ENCODE measurements at places on chromosomes 1 and 21.

- DNase-seq: no peak
These were observed 295.7 kb downstream of the SETD4 start for GRCh38 chr21:35764586-35764985.

GRCh38 chr1:57112148-57112547, 146.3 kb upstream of the C8B start:
- no peak for DNase-seq

DNA sequence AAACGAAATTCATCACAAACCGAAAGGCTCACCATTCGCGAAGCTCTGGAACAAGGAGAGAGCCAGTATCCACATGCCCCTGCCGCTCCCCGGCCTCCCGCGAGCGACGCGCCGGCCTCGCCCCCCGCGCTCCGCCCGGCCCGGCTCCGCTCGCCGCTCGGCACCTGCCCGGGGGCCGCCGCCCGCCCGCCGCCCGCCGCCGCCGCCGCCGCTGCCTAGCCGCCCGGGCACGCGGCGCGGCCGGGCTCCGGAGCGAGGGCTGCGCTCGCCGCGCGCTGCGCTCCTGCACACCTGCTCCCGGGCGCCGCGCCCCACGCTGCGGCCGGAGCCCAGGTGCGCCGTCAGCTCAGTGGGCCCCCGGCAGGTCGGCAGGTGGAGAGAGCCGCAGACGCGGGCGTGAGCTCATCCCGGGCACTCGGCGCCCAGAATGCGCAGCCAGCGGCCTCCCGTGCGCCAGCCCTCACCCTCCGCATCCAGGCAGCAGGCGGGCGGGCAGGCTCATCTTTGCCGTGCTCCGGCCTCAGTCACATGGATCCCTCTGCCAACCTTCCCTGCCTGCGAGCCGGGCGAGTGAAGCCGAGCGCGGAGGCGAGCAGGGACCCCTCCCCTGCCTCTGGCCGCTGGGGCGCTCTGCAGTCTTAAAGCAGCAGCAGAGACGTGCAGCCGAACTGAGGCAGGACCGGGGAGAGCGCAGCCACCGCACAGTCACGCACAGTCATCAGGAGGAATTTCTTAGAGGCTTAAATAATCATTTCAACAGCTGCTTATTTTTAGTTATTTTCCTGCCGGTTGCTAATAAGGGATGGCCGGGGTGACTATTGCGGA, at the start of gene DSCAM:
DSCAM (minus strand) TSS at position 572 of the 825 bp plus-strand sequence; CDS start at position 75, 497 bp downstream.
- no peak for DNase-seq

DNA sequence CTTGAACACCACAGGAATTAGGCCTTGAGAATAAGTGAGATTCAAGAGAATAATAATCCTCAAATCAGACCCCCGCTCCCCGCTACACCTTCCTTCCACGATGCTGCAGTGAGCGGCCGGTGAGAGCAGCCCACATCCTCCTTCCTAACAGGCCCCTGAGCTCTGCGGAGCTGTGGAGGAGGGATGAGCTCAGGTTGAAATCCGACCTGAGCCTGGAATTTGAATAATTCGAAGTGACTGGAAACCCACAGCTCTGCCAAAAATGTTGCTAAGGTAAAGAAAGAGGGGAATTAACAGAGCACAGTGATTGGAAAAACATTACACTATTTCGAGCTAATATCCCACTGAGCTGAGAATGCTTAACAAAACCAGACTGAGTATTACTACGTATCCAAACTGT, 90.0 kb downstream of the URB2 start:
- no peak for DNase-seq

DNA sequence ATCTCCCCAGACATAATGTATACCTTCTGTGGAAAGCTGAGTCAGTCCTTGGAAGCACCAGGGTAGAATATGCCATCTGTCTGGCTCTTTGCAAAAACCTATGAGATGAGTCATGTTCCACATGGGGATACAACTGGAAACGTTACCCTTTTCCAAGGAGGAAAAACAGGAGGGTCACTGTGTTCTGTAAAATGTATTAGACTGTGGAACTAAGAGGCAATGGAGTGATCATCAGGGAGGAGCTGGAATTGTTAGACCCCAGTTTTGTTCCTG, 16.1 kb upstream of the PSMD4 start:
- DNase-seq: no peak

DNA sequence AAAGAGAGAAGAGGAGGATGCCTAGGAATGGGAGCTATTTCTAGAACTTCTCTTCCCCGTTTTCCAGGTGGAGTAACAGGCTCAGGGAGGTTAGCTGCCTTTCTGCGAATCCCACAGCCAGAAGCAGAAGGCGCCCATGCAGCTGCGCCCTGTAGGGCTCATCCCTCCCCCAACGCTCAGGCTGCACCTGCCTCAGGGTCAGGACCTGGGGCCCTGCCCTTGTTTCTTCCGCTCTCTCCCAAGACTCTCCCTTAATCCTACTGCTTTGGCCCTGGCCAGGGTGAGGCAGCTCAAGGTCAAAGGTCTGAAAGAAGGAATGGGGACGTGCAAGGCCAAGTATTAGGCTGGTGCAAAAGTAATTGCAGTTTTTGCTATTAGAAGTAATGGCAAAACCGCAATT, 30.5 kb upstream of the PADI2 start:
- DNase-seq: no peak

DNA sequence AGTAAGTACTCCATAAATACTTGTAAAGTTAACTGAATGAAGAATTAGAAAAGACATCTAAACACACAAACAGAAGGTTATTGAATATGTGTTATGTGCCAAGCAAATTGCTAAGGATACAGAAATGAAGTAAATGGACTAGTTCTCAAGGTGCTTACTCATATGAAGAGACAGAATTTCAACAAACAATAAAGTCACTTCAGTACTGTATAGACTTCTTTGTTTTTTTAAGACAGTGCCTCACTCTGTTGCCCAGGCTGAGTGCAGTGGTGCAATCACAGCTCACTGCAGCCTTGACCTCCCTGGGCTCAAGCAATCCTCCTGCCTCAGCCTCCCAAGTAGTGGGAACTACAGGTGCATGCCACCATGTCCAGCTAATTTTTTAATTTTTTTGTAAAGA, 57.3 kb downstream of the SERBP1 start:
- DNase-seq: no peak

GRCh38 chr1:54819195-54819536, 18.0 kb upstream of the TTC22 start:
- no peak for DNase-seq

- no peak for DNase-seq
These were observed 106.3 kb upstream of the HMCN1 start for GRCh38 chr1:185627761-185628501.

DNA sequence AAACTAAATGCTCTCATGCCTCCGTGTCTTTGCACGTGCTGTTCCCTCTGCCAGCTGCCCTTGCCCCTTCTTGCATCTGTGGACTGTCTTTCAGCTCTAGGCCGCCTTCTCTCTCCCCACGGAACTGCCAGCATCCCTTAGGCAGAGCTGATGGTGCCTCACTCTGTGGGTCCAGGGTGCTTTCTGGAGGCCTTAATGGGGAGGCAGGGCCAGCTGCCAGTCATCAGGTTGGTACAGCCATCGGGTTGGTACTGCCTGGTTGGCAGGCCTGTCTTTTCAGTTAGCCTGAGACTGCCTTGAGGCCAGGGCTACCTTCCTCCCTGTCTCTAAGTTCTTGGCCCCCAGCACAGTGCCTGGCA, 61.4 kb upstream of the TARBP1 start:
- DNase-seq: no peak

GRCh38 chr1:99173282-99173681, 91.0 kb upstream of the PLPPR4 start:
- no peak for DNase-seq

DNA sequence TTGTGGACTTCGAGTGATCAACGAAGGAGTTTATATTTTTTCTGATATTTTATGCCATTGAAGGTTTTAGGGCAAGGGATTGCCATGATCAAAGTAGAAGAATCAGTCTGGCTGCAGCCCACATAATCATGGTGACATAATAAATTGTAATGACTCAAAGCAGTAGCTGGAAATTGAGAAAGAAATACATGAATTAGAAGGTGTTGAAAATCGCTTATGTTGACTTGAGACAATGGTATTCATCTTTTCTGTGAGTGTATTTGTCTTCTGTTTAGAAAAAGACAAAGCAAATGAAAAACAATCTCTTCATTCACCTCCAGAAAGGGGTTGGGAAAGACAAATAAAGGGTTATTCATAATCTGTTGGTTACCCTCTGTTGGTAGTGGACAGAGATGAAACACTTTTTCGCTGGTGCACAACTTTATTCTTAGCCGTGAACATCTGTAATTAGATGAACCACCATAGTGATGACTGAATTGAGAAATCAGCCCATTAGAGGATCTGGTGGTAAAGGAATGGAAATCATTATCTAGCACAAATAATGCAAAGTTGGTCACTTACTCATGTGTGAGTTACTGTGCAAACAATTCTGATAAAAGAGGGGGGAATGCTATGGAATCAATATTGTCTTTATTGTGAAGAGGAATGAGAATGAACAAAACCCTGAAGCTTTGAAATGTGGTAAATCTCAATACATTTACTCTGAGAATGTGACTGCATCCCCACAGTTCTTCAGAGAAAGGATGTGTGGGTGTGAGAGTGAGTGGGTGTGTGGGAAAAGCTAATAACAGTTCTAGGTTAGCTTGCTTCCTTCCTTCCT, 121.8 kb downstream of the NTNG1 start:
- DNase-seq: no peak
